CD14-positive monocyte (primary cell): ENCODE measurements at places on chromosomes 3 and 15. TPM values are rescaled to one million over a fixed set of nuclear protein-coding genes. Genes with fewer than 3 reads are reported as not detected.

GRCh38 chr15:44726568-44727484, 9.5 kb upstream of the TRIM69 start:
- no peaks in the 10 kb centered on the region for H3K27me3 ChIP-seq
- no peaks in the 10 kb centered on the region for H3K36me3 ChIP-seq
- H3K27ac ChIP-seq = peak overlapping the region; percentile 94
- H3K4me3 ChIP-seq = peak overlapping the region; percentile 57
- H3K4me1 ChIP-seq = peaks cover 77% of the 10 kb centered on the region

GRCh38 chr3:140347151-140347550, 330.7 kb upstream of the TRIM42 start:
- H3K4me1 ChIP-seq = no peaks in the 10 kb centered on the region
- H3K36me3 ChIP-seq = no peaks in the 10 kb centered on the region
- no peak overlapping the region for H3K4me3 ChIP-seq

- H3K4me3 ChIP-seq = no peak overlapping the region
- peaks cover 88% of the 10 kb centered on the region for H3K27me3 ChIP-seq
- H3K36me3 ChIP-seq = no peaks in the 10 kb centered on the region
- H3K4me1 ChIP-seq = peaks cover 42% of the 10 kb centered on the region
Observed at GRCh38 chr3:128494367-128494650, 1.3 kb upstream of the GATA2 start.

GRCh38 chr3:148604270-148605085, 93.2 kb upstream of the AGTR1 start:
- no peak overlapping the region for H3K27ac ChIP-seq
- H3K36me3 ChIP-seq = no peaks in the 10 kb centered on the region
- H3K27me3 ChIP-seq = no peaks in the 10 kb centered on the region
- DNase-seq = no peak

GRCh38 chr3:41267975-41268640, 68.8 kb downstream of the CTNNB1 start:
- H3K4me1 ChIP-seq = no peaks in the 10 kb centered on the region
- H3K27me3 ChIP-seq = no peaks in the 10 kb centered on the region
- no peaks in the 10 kb centered on the region for H3K36me3 ChIP-seq
- H3K4me3 ChIP-seq = no peak overlapping the region

DNA sequence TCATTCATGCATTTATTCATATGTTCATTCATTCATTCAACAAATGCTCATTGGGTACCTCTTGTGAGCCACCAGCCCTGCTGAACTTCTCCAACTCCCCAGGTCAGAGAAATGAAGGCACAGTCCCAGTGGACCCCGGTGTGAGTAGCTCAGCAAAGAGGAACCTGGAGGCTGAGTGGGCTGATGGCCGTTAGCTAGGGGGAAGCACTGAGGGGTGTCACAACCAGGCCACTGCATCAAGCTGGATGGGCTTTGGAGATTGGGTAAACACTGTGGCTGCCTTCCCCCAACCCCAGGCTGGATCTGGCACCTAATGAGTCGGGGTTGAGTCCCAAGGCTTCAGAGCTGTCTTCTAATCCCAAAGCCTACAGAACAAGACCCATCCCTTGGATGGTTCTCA, 12.1 kb upstream of the ALAS1 start:
- H3K27me3 ChIP-seq = no peaks in the 10 kb centered on the region
- H3K4me3 ChIP-seq = no peak overlapping the region
- H3K27ac ChIP-seq = peak overlapping the region; percentile 34
- DNase-seq = peak; percentile 77
- peaks cover 52% of the 10 kb centered on the region for H3K4me1 ChIP-seq

MSL2 gene
- polyA plus RNA-seq = 5.1 and 13.3 TPM in 2 replicates

GRCh38 chr3:66402596-66403290, 98.1 kb downstream of the LRIG1 start:
- H3K4me3 ChIP-seq = no peak overlapping the region
- H3K4me1 ChIP-seq = peaks cover 7% of the 10 kb centered on the region
- no peak for DNase-seq
- H3K27ac ChIP-seq = no peak overlapping the region
- no peaks in the 10 kb centered on the region for H3K27me3 ChIP-seq

DNA sequence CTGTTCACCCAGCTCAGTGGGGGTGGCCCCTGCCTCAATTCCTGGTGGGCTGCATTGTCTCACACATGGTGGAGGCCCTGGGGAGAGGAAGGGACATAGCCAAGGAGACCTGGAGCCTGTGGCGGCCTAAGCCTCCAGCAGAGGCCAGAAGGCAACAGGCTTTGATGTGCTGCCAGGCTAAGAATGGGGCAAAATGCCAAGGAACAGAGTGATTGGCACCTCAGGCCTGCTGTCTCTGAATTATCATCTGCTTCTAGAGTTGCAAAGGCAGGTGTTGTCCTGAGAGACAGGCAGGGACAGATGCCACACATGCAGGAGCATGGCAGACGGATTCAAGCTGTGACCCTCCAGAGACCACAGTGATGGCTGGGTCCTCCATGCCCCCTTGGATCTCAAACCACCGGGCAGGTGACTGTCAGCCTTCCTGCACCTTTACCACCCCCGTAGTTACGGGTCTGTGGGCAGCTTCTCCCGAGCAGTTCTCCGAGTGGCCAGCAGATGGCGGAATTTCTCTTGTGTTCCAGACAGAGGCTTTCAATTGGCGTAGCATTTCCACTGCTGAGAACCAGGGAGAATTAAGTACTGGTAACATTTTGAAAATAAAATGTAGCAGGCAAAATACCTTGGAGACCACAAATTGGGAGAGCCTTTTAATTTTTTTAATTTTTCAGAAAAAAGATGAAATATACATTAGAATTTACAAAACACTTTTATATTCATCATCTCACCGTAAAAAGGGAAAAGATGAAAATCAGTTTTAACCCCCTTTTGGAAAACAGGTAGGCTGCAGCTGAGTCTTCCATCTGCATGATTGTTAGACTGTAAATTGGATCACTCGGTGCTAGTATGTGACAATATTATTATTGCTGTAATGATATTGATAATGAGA, 525.5 kb upstream of the CFAP20DC start:
- no peaks in the 10 kb centered on the region for H3K27me3 ChIP-seq
- peak; percentile 64 for DNase-seq
- no peaks in the 10 kb centered on the region for H3K36me3 ChIP-seq
- no peak overlapping the region for H3K4me3 ChIP-seq
- H3K4me1 ChIP-seq = no peaks in the 10 kb centered on the region

PAK2 gene
- 18.2 and 33.2 TPM in 2 replicates for polyA plus RNA-seq

DNA sequence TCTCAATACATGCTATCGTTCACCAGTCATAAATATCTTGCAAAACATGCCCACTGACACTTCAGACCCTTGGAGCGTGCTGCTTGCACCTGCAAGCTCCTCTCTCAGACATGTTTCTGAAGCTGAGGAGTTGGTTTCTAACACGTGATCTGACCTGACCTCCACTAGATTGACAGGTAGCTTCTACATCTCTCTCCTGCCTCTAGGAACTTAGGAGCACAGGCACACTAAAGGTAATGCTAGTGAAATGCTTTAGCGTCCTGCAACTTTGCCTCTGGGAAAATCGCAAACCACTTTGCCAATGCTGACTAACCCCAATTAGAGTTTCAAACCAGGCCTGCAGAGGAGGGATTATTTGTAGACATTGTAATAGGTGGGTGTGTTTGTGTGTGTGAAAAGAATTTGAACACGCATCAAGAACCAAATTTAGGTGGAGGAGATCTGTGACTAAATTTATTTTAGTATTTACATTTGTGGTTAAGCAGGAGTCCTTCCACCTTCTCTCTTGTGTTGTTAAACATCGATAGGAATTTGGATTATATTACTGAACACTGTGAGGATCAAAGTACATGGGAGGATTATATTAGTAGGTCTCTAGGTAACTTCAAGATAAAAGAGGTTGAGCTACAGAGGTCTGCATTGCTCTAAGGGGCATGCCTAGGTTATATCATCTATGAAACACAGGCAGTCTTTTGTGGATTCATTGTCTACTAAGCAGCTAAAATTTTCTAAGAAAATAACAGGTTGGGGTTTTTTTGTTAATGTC, 86.7 kb upstream of the ZBED2 start:
- H3K36me3 ChIP-seq = no peaks in the 10 kb centered on the region
- H3K27ac ChIP-seq = no peak overlapping the region
- H3K4me3 ChIP-seq = no peak overlapping the region

ZCWPW2 gene
- polyA plus RNA-seq = 0.35 TPM

GRCh38 chr15:69914040-69914439, 183.7 kb downstream of the TLE3 start:
- H3K4me3 ChIP-seq = no peak overlapping the region
- H3K27me3 ChIP-seq = no peaks in the 10 kb centered on the region
- no peak for DNase-seq

GRCh38 chr3:184004476-184004875, 13.2 kb downstream of the ABCC5 start:
- no peak overlapping the region for H3K4me3 ChIP-seq
- DNase-seq = no peak
- no peaks in the 10 kb centered on the region for H3K27me3 ChIP-seq
- no peaks in the 10 kb centered on the region for H3K36me3 ChIP-seq
- peaks cover 35% of the 10 kb centered on the region for H3K4me1 ChIP-seq

DNA sequence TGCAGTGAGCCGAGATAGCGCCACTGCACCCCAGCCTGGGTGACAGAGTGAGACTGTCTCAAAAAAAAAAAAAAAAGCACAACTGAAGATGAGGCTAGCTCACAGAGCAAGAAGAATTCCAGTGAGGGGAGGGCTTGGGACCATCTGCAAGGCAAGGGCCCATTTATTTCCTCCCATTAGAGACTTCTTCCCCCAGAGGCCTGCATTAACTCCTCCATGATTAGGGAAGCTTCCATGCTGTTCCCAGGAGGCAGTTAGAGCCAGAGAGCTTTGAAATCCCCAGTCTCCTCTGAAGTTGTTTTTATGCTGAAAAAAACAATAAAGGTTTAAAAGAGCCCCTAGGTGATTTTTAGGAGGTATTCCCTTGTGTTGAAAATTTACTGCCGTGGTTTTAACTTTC, 54.3 kb upstream of the ADCY5 start:
- H3K27ac ChIP-seq = no peak overlapping the region
- peaks cover 17% of the 10 kb centered on the region for H3K36me3 ChIP-seq
- no peaks in the 10 kb centered on the region for H3K4me1 ChIP-seq
- DNase-seq = no peak
- no peaks in the 10 kb centered on the region for H3K27me3 ChIP-seq
- no peak overlapping the region for H3K4me3 ChIP-seq

CCR9 gene
- not detected for polyA plus RNA-seq

DNA sequence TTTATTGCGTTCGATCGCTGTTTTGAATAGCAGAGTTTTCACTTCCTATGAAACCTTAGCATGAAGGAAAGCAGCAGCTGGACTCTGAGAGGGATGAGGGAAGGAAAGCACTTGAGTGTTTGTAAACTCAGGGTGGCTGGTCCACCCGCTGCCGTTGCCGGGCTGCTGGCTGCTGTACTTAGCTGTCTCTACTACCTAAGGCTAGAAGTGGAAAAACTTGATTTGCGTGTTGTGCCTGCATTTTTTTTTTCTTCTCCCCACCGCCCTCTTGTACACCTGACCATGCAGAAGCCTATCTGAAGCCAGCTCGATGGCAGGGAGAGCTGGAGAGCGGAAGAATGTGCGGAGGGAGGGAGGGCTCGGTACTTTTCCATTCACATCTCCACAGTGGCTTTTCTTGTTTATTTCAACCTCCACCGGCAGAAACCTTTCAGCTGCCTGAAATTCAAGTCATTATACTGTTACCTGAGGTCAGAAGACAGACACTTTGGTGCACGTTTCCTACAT, 4.8 kb upstream of the BCL6 start:
- no peak overlapping the region for H3K27ac ChIP-seq
- H3K4me3 ChIP-seq = peak overlapping the region; percentile 22
- no peaks in the 10 kb centered on the region for H3K36me3 ChIP-seq
- no peaks in the 10 kb centered on the region for H3K27me3 ChIP-seq

DNA sequence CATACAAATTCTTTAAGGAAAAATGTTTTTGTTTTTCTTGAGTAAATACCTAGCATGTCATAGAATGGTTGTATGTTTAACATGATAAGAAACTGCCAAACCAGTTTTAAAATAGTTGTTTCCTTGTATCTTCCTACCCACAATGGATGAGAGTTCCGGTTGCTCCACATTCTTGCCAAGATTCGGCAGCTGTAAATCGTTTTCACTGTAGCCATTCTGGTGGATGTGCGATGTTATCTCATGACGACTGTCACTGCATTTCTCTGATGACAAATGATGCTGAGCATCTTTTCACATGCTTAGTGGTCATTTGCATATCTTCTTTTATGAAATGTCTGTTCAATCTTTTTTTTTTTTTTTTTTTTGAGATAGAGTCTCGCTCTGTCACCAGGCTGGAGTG, 36.6 kb upstream of the SH3GL3 start:
- H3K27ac ChIP-seq = no peak overlapping the region
- H3K27me3 ChIP-seq = no peaks in the 10 kb centered on the region
- no peaks in the 10 kb centered on the region for H3K36me3 ChIP-seq
- DNase-seq = no peak
- H3K4me1 ChIP-seq = no peaks in the 10 kb centered on the region

DZIP1L gene
- polyA plus RNA-seq = 1.1 and 1.8 TPM in 2 replicates

- H3K36me3 ChIP-seq = no peaks in the 10 kb centered on the region
- peaks cover 80% of the 10 kb centered on the region for H3K4me1 ChIP-seq
- no peak overlapping the region for H3K4me3 ChIP-seq
- H3K27me3 ChIP-seq = no peaks in the 10 kb centered on the region
- no peak overlapping the region for H3K27ac ChIP-seq
- DNase-seq = no peak
Observed at GRCh38 chr3:129602309-129602708, 4.2 kb downstream of the PLXND1 start.

CKMT1B gene
- polyA plus RNA-seq = not detected

DNA sequence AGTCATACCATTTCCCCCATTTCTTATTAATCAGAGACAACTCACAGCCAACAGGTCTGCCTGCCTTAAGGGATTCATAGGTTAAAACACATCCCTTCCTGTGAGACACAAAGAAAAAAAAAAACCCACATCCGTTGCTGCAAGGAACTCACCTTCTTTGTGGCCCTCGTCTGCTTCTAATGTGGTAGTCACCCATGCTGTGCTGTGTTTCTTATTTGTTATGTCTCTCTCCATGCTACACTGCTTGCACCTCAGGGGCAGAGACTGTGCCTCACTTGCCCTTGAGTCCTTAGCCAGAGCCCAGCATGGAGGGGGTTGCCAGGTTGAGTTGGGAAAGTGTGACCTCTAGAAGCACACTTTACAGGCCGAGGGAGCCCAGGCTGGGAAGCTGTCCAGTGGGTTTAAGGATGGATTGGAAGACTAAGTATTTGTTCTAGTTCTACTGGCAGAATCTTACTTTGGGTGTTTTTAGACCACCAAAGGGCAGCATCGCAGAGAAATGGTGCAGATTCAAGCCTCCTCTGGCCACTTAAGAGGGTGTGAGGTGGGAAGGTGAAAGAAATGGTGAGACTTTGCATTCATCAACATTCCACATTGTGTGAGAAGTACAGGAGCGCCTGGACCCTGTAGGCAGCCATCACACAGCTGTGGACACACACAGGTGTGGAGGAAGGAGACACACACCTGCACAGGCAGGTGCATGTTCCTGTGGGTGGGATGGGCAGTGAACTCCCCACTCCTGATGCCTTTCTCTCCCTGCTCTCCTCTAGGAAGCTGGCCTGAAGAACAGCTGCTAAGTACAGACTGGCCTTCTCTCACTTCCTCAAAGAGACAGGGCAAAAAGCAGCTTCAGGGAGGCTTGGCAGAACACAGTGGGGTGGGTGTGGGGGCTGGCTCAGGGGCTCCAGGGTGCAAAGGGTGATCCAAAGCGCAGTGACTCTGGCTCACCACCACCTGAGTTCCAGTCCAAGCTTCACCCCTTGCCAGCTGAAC, 48.8 kb downstream of the GLB1 start:
- H3K27me3 ChIP-seq = no peaks in the 10 kb centered on the region
- H3K4me1 ChIP-seq = peaks cover 53% of the 10 kb centered on the region
- peak overlapping the region; percentile 37 for H3K27ac ChIP-seq
- no peak overlapping the region for H3K4me3 ChIP-seq

EPHB1 gene
- polyA plus RNA-seq = 0.11 TPM in 1 of 2 replicates, not detected in the other
